Activated naive CD4-positive, alpha-beta T cell treated with anti-CD3 and anti-CD28 coated beads for 36 hours (primary cell): ENCODE measurements at places on chromosomes 3 and 15. TPM values are rescaled to one million over a fixed set of nuclear protein-coding genes. Genes with fewer than 3 reads are reported as not detected.
A peak's percentile ranks its signal among the peaks of the same experiment; 100 is the strongest.

The ZMAT3 gene
- 28.3 TPM for total RNA-seq

DNA sequence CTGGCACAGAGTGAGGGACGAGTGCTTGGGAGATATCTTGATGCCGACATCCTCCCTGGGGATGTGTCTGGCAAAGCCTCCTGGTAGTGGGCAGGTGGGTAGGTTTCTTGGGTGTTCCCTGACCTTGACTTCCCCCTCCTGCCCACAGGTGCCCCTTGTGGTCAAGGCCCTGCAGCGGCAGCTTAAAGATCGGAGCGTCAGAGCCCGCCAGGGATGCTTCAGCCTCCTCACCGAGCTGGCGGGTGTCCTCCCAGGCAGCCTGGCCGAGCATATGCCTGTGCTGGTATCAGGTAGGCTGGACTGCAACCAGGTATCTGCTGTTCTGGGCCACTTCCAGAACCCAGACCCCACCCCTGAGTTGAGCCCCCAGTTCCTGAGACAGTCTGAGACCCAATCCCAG is 19.2 kb downstream of the CAND2 start:
- no peaks in the 10 kb centered on the region for H3K27me3 ChIP-seq
- no peak overlapping the region for H3K4me3 ChIP-seq
- peaks cover 1% of the 10 kb centered on the region for H3K36me3 ChIP-seq
- no peak overlapping the region for H3K27ac ChIP-seq

GRCh38 chr3:50314342-50314741 is 8.2 kb downstream of the HYAL2 start:
- H3K4me1 ChIP-seq = peaks cover 19% of the 10 kb centered on the region
- no peaks in the 10 kb centered on the region for H3K27me3 ChIP-seq
- H3K27ac ChIP-seq = no peak overlapping the region
- DNase-seq = no peak
- H3K36me3 ChIP-seq = peaks cover 5% of the 10 kb centered on the region
- H3K4me3 ChIP-seq = no peak overlapping the region

GRCh38 chr3:62686503-62687294 is 188.5 kb downstream of the CADPS start:
- peaks cover 10% of the 10 kb centered on the region for H3K27me3 ChIP-seq
- no peaks in the 10 kb centered on the region for H3K36me3 ChIP-seq
- no peak for DNase-seq
- no peak overlapping the region for H3K4me3 ChIP-seq
- H3K27ac ChIP-seq = no peak overlapping the region

GRCh38 chr15:98452238-98452637 is 196.1 kb upstream of the IGF1R start:
- no peaks in the 10 kb centered on the region for H3K36me3 ChIP-seq
- no peak overlapping the region for H3K4me3 ChIP-seq
- H3K4me1 ChIP-seq = no peaks in the 10 kb centered on the region
- DNase-seq = no peak
- no peaks in the 10 kb centered on the region for H3K27me3 ChIP-seq
- H3K27ac ChIP-seq = no peak overlapping the region

DNA sequence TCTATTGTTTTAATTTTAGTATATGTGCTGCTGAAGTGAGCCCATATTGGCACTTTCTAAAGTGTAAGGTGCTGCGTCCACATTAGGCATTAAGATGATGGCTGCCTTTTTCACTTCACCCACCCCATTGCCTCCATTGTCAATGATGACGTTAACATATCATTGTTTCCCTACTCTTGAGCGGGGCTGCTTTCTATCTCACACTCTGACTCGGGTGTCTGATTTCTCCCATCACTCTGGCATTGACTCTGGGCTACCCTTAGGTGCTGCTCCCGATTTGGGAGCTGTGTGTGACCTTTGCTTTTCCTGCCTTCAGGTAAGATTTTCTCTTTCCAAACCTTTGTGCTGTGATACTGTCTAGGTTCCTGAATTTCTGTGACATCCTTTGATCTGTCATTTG is 28.8 kb downstream of the CGNL1 start:
- no peak overlapping the region for H3K27ac ChIP-seq
- H3K27me3 ChIP-seq = peaks cover 4% of the 10 kb centered on the region
- no peak for DNase-seq
- H3K36me3 ChIP-seq = no peaks in the 10 kb centered on the region
- no peaks in the 10 kb centered on the region for H3K4me1 ChIP-seq

- H3K4me1 ChIP-seq = no peaks in the 10 kb centered on the region
- H3K27me3 ChIP-seq = no peaks in the 10 kb centered on the region
- no peak for DNase-seq
- H3K36me3 ChIP-seq = peaks cover 15% of the 10 kb centered on the region
- H3K27ac ChIP-seq = no peak overlapping the region
- H3K4me3 ChIP-seq = no peak overlapping the region
Measured at GRCh38 chr15:101676921-101677329, 24.7 kb upstream of the TM2D3 start.

- H3K4me1 ChIP-seq = no peaks in the 10 kb centered on the region
- no peak for DNase-seq
- H3K36me3 ChIP-seq = no peaks in the 10 kb centered on the region
Measured at GRCh38 chr15:37773111-37773860, 161.2 kb upstream of the TMCO5A start.

DNA sequence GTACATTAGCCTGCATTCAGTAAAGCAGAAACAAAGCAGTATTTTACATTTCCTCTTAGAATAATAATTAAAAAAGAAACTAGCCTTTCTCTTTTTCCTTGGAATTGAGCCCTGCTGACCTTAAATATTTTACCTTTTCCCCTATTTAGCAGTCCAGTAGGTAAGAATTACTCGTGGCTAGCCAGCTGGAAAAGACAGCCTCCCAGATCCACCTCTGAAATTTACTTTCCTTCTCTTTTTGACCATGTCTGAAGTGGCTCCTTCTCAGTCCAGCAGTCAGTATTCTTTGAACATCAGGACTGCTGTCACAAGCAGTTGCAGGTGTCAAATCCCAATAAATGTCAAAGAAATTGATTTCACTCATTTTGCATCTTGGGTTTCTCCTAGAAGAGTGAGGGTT is 311.5 kb upstream of the DCBLD2 start:
- H3K36me3 ChIP-seq = no peaks in the 10 kb centered on the region
- no peak overlapping the region for H3K4me3 ChIP-seq
- no peaks in the 10 kb centered on the region for H3K4me1 ChIP-seq
- no peak for DNase-seq

The CTXND1 gene
- not detected for total RNA-seq

DNA sequence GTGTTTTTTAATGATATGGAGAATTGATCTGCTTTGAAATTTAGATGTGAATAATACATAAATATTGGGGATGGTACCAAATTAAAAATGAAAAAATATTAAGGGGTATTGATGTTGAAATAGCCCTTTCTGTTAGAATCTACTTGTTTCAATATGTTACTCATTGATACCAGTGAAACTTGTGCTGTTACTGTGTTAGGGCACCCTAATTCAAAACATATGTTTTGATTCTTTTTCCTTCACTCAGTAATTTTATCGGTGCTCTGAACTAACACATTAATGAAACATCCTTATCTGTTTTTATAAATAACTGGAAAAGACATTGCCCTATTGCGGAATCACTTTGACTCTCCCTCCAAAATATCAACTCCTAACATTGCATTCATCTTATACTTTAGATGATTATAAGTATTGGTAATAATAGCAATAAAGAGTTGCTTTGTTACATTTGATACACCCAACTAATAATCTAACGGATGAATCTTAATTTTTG is 52.0 kb upstream of the CCNB2 start:
- no peak for DNase-seq
- H3K27me3 ChIP-seq = no peaks in the 10 kb centered on the region
- H3K36me3 ChIP-seq = peaks cover 18% of the 10 kb centered on the region
- no peak overlapping the region for H3K4me3 ChIP-seq
- H3K4me1 ChIP-seq = peaks cover 17% of the 10 kb centered on the region
- H3K27ac ChIP-seq = no peak overlapping the region

The CDHR4 gene
- total RNA-seq = not detected

- H3K27me3 ChIP-seq = no peaks in the 10 kb centered on the region
- H3K36me3 ChIP-seq = no peaks in the 10 kb centered on the region
- H3K4me1 ChIP-seq = no peaks in the 10 kb centered on the region
- DNase-seq = no peak
- no peak overlapping the region for H3K4me3 ChIP-seq
Measured at GRCh38 chr15:90177012-90177411, 24.1 kb upstream of the SEMA4B start.

The MYRIP gene
- not detected for total RNA-seq

DNA sequence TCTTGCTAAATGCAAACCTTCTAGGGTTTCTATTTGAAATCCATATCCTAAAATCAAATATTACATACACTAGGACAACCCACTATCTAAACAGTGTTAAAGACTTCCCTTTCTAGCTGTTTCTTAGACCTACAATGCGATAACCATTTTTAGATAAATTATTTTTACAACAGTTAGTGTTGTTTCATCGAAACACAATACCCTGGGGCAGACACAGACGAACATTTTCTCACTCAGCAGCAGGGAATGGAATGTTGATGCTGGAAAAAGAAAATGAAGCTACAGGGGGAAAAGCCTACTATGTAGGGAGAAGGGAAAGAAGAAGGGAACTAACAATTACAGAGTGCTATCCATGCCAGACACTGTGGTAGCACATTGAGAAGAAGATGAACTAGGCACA is 6.0 kb upstream of the HERC1 start:
- DNase-seq = no peak
- H3K36me3 ChIP-seq = no peaks in the 10 kb centered on the region
- no peak overlapping the region for H3K4me3 ChIP-seq
- H3K27ac ChIP-seq = no peak overlapping the region
- no peaks in the 10 kb centered on the region for H3K27me3 ChIP-seq

- no peak overlapping the region for H3K27ac ChIP-seq
- H3K27me3 ChIP-seq = no peaks in the 10 kb centered on the region
- no peak for DNase-seq
- H3K36me3 ChIP-seq = no peaks in the 10 kb centered on the region
- no peak overlapping the region for H3K4me3 ChIP-seq
Measured at GRCh38 chr3:174776123-174776522, 83.0 kb upstream of the NAALADL2 start.

The PTH1R gene
- not detected for total RNA-seq

The LRRC2 gene
- not detected for total RNA-seq

- peaks cover 15% of the 10 kb centered on the region for H3K27me3 ChIP-seq
- no peaks in the 10 kb centered on the region for H3K36me3 ChIP-seq
- H3K4me3 ChIP-seq = no peak overlapping the region
- DNase-seq = no peak
- H3K27ac ChIP-seq = no peak overlapping the region
Measured at GRCh38 chr15:26872206-26872605, 5.3 kb downstream of the GABRA5 start.

GRCh38 chr3:10561162-10561945 is 56.0 kb upstream of the ATP2B2 start:
- no peak overlapping the region for H3K4me3 ChIP-seq
- H3K36me3 ChIP-seq = no peaks in the 10 kb centered on the region
- peaks cover 3% of the 10 kb centered on the region for H3K4me1 ChIP-seq
- peaks cover 15% of the 10 kb centered on the region for H3K27me3 ChIP-seq
- no peak for DNase-seq

DNA sequence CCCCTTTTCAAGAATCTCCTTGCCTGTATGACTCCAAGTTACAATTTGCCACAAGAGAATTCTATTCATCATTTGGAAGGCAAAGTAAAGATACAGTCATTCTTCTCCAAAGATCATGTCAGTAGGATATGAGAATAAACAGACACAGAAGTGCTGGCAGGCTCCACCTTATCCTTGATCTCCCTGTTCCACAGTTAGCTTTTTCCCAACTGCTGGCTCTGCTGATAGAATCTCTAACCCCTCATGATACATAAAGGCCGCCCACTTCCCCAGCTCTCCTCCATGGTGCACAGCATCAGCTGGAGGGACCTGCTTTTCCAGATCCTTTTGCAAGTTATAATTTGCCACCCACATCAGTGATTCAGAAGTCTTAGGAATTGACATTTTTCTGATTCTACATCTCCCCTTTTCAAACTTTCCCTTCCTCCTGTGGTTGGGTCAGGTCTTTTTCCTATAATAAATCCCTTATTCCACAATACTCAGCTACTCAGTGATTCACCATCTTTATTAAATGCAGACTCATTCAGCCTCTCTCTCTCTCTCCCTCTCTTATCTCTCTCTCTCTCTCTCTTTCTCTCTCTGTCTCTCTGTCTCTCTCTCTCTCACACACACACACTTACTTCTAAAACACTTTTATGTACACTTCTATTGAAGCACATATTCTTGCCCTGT is 465.4 kb downstream of the GBE1 start:
- no peaks in the 10 kb centered on the region for H3K36me3 ChIP-seq
- H3K27me3 ChIP-seq = no peaks in the 10 kb centered on the region
- H3K4me1 ChIP-seq = no peaks in the 10 kb centered on the region
- no peak overlapping the region for H3K4me3 ChIP-seq
- no peak for DNase-seq

DNA sequence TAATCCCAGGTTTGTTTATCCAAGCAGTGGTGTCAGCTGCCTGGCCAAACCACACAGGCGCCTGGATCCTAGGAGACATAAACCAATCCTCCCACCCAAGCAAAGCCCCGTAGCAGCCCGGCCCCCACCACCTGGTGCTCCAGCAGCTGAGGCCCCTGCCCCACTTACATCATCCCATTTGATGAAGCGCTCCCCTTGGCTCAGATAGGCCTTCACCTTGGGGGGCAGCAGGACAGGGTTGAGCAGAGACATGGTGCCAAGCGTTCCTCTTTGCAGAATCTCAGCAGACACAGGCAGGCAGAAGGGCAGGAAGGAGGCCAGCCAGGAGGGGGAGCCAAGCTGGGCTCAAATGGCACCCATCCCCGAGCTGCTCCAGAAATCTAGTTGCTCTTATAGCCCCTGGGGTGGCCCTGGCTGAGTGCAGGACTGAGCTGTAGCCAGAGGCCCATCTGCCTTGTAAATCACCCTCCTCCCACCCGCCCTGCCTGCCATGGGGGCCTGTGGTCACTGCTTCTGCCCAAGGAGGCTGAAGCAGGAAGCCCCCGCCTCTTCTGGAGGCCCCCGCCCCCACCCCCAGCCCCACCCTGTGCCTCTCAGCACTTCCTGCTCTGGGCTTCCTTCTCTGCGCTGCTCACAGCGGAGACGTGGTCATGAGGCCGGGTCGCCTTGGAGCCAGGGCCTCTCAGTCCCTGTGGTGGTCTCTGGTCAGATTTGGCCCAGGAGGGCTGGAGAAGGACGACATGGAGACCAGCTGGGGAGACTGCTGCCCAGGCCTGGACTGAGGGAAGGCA is at the start of gene PLCB2:
Gene PLCB2 (minus strand): TSS at position 515 of the 791 bp plus-strand sequence. CDS start 263 bp downstream, at position 252.
- H3K4me3 ChIP-seq = peak within 1 kb of the TSS; percentile 97
- peak; percentile 77 for DNase-seq
- H3K27me3 ChIP-seq = no peaks in the 10 kb centered on the region
- H3K36me3 ChIP-seq = peaks cover 7% of the 10 kb centered on the region
- H3K4me1 ChIP-seq = peaks cover 29% of the 10 kb centered on the region

The ADPRH gene
- total RNA-seq = 2.6 TPM

The TNFSF10 gene
- total RNA-seq = 32.7 TPM

The GBE1 gene
- total RNA-seq = 26.0 TPM

- H3K4me1 ChIP-seq = peaks cover 1% of the 10 kb centered on the region
- peaks cover 3% of the 10 kb centered on the region for H3K27me3 ChIP-seq
- peaks cover 8% of the 10 kb centered on the region for H3K36me3 ChIP-seq
- no peak overlapping the region for H3K4me3 ChIP-seq
- no peak overlapping the region for H3K27ac ChIP-seq
- no peak for DNase-seq
Measured at GRCh38 chr3:13874891-13875290, 5.0 kb downstream of the WNT7A start.
